T follicular helper cell (primary cell): ENCODE measurements at places on chromosomes 4 and X.

DNA sequence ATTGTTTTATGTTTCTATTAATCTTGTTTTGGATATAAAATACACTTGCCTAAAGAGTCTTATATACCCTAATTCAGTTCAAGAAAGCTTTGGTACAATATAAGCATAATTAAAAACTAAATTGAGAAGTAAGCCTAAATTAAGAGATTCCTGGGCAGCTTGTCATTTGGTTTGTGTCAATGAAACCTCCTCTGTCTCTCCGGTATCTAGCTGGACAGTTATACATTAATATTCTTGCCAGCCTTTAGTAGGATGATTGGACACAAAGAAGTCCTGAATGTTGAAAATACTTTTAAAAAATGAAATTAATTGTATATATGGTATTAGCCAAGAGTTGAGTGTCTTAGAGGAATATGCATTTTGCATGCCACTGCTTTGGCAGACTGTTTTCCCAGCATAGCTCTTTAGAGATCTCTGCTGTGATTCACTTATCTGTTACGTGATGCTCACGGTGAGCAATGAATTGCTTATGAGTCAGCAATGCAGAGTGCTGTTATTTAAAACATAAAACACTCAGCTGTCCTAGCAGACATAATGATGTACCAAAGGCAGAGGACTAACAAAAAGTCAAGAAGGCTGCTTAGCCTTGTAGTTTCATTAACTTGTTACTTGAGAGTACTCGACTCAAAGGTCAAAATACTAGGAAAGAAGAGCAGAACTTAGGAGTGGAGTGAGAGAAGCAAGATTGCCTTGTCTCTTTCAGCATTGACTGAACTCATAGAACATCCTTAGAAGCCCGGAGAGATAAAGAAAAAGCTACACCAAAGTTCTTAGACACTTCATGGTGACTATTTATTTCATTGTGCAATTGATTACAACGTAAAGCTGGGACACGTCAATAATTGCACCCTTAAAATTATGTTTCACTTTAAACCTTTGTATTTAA lies 1296.1 kb upstream of the PCDH7 start:
- DNase-seq: no peak

GRCh38 chrX:3346501-3347259 lies at the start of gene MXRA5:
TSS of gene MXRA5 (minus strand) at chrX:3346652. CDS start at chrX:3343833, 2,819 bp downstream.
- no peak for DNase-seq

DNA sequence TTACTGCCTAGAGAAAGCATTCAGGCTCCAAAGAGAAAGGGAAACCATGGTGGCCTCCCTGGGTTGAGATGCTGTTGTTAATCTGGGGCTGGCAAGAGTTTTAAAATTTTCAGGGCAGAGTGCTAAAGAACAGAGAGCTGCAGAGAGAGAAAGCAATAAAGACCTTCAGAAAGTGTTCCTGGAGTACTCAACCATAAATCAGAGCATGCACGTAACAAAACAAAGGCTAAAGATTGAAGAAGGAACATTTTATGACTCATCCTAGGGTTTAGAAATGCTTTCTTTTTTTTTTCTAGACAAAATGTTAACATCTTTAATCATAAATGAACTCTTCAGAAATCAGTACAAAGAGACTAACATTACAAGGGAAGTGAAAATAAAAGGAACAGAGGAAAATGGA lies 562.3 kb upstream of the NDST4 start:
- DNase-seq: no peak

DNA sequence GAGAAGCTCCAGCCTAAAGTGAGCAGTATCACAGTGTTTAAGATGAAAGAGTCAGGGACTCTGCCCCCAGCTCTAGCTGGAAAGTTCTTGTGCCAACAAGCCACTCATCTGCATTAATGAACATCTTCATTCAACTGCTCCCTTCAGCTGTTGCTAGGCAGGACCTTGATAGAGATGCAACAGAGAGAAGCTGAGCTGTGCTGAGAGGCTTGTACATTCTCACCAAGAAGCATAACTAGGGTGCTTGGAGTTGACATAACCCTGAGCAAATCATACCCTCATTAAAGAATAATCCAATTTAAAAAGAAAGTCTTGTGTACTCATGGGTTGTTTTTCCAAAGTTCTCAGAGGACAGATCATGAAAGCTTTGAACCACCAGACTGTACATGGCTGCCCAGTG lies 63.2 kb downstream of the ATXN3L start:
- DNase-seq: no peak

DNA sequence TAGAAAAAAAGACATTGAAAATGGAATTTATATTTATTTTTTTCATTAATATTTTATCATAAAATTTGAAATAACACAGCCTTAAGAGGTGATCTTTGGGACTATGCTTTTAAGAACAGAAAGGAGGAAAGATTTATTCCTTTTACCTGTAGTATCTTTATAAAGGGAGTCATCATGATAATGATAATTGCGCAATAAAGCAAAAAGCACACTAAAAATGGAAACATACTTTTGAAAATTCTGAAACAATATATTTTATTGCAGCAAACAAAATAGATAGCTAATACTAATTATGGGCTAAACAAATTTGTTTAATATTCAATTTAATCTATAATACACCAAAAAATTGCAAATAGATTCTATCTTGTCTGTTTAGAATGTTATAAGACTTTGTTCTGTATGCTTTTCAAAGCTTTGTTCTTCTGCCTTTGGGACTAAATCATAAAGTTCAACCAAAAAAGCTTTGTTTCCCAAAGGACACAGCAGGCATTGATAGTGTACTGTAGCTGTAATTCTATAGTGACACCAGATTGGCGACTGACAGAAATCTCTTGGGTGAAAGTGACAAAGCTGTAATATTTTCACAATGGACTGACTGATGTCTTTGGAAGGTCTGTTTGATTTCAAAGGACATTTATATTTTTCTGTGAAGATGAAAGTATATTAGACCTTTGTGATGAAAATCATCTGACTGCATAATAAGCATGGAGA lies 2156.6 kb upstream of the TENM3 start:
- DNase-seq: no peak
